ENCODE measurements at places on chromosomes 5 and 9.
A peak's percentile ranks its signal among the peaks of the same experiment; 100 is the strongest.

DNA sequence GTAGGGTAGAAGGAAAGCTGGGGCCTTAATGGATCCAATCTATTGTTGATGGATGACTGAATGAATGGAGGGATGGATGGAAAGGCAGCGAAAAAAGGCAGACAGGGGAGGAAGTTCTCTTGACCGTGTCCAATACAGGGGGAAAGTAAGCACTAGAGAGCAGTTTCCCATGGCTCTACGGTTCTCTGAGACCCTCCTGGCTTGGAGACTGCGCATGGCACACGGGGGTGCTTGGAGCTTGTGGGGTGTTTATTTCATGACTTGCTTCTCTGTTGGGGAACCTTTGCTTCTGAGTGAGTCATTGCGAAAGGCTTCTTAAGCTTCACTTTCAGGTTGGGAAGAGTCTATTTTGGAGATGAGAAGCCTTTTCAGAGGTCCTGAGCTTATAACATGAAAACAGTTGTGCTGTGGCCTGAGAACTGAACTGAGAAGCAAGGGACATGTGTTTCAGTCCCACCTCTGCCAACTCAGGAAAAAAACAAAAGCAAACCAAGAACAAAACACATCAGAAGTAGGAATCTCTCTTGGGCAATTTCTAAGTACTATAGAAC is 12.8 kb upstream of the TEX48 start:
- no peak for DNase-seq

DNA sequence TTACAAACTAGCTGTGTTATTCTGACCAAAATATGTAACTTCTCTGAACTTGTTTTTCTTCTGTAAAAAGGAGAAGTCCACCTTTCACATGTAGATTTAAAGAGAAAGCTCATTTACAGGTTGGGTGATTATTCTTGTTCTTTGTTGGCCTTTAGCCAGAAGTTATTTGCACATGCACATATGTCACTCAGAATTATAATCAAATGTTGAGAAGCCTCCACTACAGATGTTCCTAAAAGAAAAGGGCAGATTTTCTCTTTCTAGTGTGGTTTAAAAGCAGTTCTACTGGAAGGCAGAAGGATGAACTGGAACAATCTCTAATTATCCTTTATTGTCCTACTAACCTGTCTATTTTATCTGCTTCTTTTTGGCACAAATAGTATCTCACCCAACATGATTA is 209.8 kb upstream of the ELAVL2 start:
- DNase-seq: no peak

GRCh38 chr9:73871636-73872035 is 625.5 kb upstream of the RORB start:
- no peak for DNase-seq

DNA sequence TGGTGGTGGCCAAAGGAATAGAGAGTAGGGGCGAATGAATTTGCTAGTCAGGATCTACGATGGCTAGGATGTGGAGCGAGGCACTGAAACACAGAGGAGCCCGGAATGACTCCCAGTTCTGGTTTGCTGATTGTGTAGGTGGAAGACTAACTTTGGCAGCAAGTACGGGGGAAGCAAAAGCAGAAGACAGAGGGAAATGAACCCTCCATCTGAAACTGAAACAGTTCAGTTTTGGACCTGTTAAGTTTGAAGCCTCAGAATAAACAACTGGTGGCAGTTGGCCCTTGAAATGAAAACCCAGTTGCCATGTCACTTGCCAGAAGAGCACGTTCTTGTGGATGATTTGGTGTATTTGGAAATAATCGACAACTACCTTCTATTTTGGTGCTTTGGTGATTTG is 15.4 kb upstream of the SMIM15 start:
- DNase-seq: no peak

DNA sequence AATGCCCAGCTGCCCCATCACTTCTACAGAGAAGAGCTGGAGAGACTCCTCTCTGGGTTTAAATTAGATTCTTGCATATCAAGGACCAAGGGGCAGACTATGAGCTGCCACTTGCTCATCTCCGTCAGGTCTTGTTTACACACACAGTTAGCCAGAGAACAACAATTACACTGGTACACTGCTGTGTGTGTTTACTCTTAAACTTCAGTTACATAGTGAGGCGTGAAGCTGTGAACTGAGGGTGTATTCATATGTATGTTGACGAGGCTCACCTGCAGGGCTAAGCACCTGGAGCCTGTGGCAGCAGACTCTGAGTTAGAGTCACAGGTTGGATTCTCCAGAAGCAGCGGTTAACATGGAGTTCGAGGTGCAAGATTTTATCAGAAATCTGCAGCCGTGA is 155.4 kb upstream of the ANKH start:
- no peak for DNase-seq

DNA sequence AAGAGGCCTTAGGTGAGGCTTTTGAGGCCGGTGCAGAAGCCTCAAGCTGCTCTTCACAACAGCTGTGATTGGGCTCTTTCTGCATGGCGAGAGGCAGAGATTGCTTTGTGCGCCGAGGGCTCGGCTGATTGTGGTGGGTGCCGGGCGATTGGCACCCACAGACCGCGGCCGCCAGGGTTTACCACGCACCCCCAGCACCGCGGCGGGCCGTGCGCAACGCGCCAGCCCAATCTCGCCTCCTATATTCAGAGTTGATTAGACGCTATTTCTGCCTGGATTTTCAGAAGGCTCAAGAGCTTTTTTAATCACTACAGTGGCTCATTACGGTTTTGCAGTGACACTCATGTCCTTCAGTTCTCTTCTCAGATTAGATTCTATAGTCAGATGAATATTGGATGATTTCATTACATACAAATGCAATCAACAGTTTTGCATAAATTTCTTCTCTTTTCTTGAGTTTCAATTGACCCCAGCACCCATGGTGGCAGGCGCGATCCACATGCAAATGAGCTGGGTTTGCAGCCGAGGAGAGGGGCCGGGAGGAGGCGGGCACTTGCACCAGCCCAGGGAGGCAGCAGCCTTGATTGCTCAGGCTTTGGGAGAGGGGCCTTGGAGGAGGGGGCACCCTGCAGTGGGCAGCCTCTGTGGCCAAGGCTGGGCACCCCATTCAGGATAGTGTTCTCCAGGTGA is 33.8 kb upstream of the PTGS1 start:
- no peak for DNase-seq

DNA sequence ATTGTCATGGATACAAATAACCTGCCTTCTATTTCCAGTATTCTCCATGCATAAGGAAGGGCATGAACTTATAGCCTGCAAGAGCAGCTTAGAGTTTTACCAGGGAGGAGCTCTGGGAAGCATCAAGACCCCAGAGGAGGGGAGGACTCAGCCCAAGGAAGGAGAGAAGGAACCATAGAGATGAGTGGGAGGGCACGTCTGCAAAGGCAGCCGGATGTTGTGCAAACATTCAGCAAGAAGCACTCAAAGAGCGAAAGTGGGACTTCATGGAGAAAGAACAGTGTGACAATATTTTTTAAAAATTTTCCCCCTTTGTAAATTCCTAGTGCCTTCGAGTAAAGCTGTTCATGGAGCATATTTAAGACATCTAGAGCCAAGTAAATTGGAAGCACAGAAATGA is 270.1 kb upstream of the PTGER4 start:
- DNase-seq: no peak

DNA sequence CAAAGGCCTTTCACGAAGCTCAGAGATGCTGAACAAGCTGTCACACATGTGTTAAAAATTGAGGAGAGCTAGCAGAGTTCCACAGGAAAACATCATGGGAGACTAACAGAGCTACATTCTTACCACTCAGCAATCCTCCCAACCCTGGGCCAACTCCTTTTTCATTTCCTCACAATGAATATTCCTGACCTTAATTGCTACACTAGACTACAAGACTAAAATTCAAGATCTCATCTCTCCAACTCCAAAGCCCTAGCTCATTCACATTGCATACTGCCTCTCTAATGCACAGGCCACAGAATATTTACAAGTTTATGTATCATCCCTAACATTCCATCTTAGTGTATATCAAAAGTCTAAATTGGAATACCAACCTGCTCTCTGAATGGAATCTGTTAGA is 21.2 kb downstream of the ERMP1 start:
- DNase-seq: no peak

DNA sequence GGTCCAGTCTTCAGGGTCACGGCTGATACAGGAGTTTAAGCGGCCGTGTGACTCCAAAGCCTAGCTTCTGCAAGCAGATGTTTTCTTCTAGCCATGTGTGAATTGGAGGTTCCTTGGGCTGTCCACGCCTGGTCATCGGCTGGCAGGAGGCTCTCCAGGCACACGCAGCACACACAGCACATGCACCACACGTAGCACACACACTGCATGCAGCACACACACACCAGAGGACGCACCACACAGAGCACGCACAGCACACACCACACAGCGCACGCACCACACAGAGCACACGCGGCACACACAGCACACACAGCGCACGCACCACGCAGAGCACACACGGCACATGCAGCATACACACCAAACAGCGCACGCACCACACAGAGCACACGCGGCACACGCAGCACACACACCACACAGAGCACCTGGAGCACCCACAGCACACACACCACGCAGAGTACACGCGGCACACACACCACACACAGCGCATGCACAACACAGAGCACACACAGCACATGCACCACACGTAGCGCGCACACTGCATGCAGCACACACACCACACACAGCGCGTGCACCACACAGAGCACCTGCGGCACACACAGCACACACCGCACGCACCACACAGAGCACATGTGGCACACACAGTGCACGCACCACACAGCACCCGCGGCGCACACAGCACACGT is 234.3 kb downstream of the FANCC start:
- no peak for DNase-seq

- DNase-seq: no peak
Measured at GRCh38 chr5:106417566-106417965, 1253.2 kb downstream of the EFNA5 start.

DNA sequence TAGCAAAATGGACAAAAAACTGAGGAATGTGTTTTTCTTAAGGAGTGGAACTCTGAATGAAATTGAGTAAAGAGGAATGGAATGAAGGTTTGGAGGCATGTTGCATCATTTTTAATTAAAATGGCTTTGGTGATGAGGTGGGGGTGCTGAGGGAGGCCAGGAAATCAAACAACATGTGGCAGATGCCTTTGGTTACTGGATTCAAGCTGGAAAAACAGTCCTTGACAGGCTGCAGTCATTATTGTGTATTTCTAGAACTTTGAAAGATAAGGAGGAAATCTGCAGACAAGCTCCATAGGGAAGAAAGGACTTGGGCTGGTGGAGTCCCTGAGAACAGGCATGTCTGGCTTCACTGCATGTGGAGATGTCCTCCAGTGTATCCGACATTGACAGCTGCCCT is 203.5 kb upstream of the HAPLN1 start:
- DNase-seq: no peak

DNA sequence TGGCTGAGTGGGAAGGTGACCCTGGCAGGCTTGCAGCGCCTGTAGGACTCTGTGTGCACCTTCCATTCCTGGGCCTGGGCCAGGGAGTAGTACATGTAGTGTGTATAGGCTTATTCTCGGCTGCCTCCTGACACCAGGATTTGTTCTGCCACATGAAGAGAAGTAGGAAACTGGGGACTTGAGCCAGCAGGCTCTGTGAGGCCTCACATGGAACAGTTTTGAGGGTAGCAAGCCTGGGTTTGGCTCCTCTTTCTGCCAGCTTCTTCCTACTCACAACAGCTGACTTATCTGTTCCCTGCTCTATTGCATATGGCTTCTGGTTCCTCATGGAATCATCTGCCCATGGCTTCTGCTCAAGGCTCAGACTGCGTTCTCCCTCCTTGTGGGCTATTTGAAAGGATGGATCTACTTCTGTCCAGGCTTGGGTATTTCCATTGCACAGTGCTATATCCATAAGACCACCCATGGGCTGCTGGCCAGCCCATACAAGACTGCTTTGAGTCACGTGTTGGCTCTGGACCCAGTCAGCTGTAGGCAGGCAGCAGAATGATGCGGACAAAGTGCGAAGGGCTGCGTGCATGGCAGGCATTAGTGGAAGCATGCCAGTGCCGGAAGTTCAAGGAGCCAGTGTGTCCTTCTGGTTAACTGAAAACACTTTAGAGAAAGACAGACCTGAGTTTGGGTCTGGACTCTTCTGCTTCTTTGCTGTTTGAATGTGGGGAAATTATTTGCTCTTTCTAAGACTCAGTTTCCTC is 11.0 kb upstream of the INSYN2B start:
- no peak for DNase-seq

DNA sequence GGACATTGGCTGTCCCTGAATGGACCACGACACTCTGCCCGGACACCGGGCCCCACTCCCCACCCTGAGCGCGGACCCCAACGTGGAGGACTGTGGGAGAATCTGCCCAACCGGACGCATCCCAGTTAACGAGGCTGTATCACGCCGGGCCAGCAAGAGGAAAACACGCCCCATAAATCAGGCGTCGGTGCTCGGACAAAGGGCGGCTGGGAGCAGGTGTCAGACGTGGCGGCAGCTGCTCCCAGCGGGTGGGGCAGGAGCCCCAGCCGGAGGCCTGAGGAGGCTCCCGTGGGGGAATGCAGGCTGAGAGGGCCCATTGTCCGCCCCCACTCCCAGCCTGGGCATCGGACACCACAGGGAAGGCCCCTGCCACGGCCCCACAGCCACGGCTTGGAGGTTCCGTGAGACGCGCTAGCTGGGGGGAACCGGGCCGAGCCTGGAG is 19.2 kb downstream of the NOTCH1 start:
- DNase-seq: peak; percentile 20

DNA sequence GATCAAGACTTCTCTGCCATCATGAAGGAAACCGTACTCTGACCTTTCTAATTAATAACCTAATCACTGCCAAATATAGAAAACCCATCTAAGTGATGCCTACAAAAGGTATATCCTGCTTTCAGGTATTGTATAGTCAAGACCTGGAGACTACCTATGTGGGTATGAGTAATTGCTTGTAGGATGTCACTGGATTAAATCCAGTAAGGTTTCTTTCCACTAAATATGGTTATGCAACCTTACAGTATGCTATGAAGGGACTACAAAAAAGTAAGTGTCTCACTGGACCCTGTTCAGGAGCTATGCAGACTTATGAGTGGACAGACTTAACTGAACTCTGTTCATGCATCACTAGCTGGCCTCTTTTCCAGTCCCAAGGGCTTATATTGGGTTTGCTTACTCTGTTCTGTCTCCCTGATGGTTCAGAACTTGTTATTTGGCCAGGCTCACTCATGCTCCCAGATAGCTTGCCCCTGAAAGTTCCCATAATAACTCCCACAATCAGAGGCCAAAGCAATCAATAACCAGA is 51.1 kb downstream of the PDE6A start:
- DNase-seq: no peak

GRCh38 chr5:127562252-127562651 is 44.8 kb downstream of the PRRC1 start:
- DNase-seq: no peak

GRCh38 chr9:119026120-119026519 is 343.1 kb downstream of the BRINP1 start:
- DNase-seq: peak; percentile 52

DNA sequence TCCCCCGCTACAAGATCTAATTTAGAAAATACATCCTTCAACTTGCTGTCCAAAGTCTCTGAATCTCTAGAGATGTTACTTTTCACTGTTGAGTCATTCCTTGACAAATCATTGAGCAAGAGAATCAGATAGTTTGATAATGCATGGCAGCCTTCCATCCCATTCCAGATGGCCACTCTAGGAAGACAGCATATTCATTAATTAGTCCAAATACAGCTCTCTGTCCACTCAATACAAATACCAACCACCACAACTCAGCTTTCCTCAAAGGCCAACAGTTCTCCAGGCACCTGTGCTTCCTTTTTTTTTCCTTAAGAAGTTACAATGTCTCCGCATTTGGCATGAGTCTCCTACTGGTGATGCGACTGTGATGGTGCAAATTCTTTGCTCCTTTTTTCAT is 72.3 kb downstream of the DROSHA start:
- no peak for DNase-seq

- DNase-seq: no peak
Measured at GRCh38 chr9:93679536-93680442, 103.4 kb downstream of the PHF2 start.

GRCh38 chr5:154405078-154405792 is 40.6 kb upstream of the SAP30L start:
- peak; percentile 61 for DNase-seq

Data from NCI-H1105 (cell line).